ENCODE measurements at places on chromosomes 6 and 20.

DNA sequence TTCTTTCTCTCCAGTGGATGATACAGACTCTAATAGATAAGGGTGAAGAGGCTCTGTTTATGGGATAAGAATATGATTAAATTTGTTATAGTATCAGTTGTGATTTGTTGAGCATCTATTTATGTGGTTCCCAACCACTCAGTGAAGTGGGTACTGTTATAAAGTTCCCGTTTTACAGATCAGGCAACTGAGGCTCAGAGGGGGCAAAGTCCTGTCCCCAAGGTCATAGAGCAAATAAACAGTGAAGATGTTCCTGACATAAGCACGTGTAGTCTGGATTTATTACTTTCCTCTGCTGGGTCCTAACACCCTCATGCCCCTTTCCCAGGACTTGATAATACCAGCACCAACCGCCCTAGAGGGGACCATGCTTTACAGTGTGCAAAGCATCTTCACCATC, 4.1 kb downstream of the DUSP15 start:
- no peak for DNase-seq

GRCh38 chr6:15434263-15434662, 188.4 kb downstream of the JARID2 start:
- DNase-seq, result no peak

- no peak for DNase-seq
Measured at GRCh38 chr20:33076662-33077372, 2.6 kb upstream of the BPIFB4 start.

DNA sequence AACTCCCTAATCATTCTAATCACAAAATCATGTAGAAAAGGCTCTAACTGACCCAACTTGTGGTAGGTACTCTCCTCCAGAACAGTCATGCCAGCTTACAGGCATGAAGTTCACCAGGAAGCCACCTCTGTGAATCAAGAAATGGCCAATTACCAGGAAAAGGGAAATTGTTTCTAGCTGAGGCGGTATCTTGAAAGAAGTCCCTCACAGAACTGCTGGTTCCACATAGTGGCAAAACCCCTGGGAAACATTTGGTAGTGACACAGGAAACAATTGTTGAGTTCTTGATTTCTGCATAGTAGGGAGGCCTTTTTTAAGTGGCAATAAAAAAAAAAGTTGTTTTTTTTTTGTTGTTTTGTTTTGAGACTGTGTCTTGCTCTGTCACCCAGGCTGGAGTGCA, 3.4 kb upstream of the ZHX3 start:
- no peak for DNase-seq

GRCh38 chr6:46513533-46513932, 22.3 kb upstream of the RCAN2 start:
- DNase-seq, result no peak

- DNase-seq, result no peak
Measured at GRCh38 chr20:50756447-50756846, 25.1 kb downstream of the PARD6B start.

- DNase-seq, result no peak
Measured at GRCh38 chr6:78132671-78133410, 480.0 kb downstream of the MEI4 start.

Measured in stimulated activated CD8-positive, alpha-beta memory T cell treated with anti-CD3 and anti-CD28 coated beads, Interleukin-4, amount 100 ng/mL, for 1 hour (primary cell).